Endothelial cell of umbilical vein (primary cell): ENCODE measurements at places on chromosomes 7 and 10. TPM values are rescaled to one million over a fixed set of nuclear protein-coding genes. Genes with fewer than 3 reads are reported as not detected.

GRCh38 chr7:103664577-103664976, 218.6 kb upstream of the SLC26A5 start:
- no peaks in the 10 kb centered on the region for H3K36me3 ChIP-seq
- no peak overlapping the region for H3K4me3 ChIP-seq
- peaks cover 3% of the 10 kb centered on the region for H3K4me1 ChIP-seq
- no peaks in the 10 kb centered on the region for H3K27me3 ChIP-seq

GRCh38 chr7:137983323-137984008, 18.4 kb downstream of the CREB3L2 start:
- H3K36me3 ChIP-seq = no peaks in the 10 kb centered on the region
- no peaks in the 10 kb centered on the region for H3K27me3 ChIP-seq
- peaks cover 68% of the 10 kb centered on the region for H3K4me1 ChIP-seq
- no peak overlapping the region for H3K27ac ChIP-seq
- H3K4me3 ChIP-seq = no peak overlapping the region

GRCh38 chr10:98399784-98400183, 15.2 kb downstream of the PYROXD2 start:
- no peak overlapping the region for H3K4me3 ChIP-seq
- no peak overlapping the region for H3K27ac ChIP-seq
- no peaks in the 10 kb centered on the region for H3K4me1 ChIP-seq
- no peaks in the 10 kb centered on the region for H3K27me3 ChIP-seq

The SORCS3 gene
- not detected in 2 replicates for polyA plus RNA-seq

The SLC39A12 gene
- polyA plus RNA-seq = not detected in 2 replicates

DNA sequence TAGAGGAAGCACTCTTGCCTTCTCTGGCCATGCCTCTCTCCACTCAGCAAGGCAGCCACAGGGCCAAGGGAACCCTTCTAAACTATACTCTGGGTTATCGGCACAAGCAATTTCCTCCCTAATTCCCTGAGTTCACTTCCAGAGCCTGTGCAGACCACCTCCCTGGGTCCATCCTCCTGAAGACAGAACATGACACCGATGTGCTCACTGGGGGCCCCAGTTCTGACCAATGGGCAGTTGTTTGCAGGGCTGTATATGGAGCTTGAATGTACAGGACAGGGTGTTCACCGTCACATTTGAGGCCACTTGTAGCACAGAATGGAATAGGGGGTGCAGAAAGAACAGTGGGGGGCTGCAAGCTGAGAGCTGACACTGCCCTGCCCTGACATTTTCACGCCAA, 77.7 kb downstream of the TFEC start:
- no peaks in the 10 kb centered on the region for H3K4me1 ChIP-seq
- H3K36me3 ChIP-seq = no peaks in the 10 kb centered on the region
- H3K27ac ChIP-seq = no peak overlapping the region

GRCh38 chr7:116509982-116510579, 10.5 kb downstream of the CAV2 start:
- no peaks in the 10 kb centered on the region for H3K36me3 ChIP-seq
- peaks cover 62% of the 10 kb centered on the region for H3K4me1 ChIP-seq
- DNase-seq = peak; percentile 58

- H3K36me3 ChIP-seq = no peaks in the 10 kb centered on the region
- DNase-seq = no peak
- H3K4me3 ChIP-seq = no peak overlapping the region
These were observed 13.4 kb downstream of the SGMS1 start for GRCh38 chr10:50610368-50610767.

DNA sequence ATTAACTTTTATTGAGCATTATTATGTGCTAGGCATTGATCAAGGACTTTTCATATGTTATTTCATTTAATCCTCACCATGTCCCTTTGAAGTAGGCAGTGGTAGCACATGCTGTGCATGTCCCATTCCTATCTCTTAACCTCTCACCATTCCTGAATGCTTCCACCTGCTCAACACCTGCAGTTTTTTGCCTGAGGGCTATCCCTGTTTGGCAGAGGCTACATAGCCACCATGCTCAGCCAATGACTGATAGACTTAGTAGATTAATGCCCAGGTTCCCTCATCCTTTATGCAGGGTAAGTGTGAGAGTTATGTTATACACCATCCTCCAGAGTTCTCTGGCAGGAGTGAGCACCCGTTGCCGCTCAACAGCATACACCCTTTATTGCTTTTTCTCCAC, 387.8 kb downstream of the BBS9 start:
- no peaks in the 10 kb centered on the region for H3K4me1 ChIP-seq
- no peaks in the 10 kb centered on the region for H3K27me3 ChIP-seq
- DNase-seq = no peak
- H3K36me3 ChIP-seq = no peaks in the 10 kb centered on the region
- H3K27ac ChIP-seq = no peak overlapping the region

The SLC29A4 gene
- 7.7 and 10.8 TPM in 2 replicates for polyA plus RNA-seq

GRCh38 chr7:30226614-30227268, 57.7 kb upstream of the ZNRF2 start:
- peaks cover 9% of the 10 kb centered on the region for H3K4me1 ChIP-seq
- peaks cover 8% of the 10 kb centered on the region for H3K27me3 ChIP-seq
- H3K27ac ChIP-seq = no peak overlapping the region
- no peaks in the 10 kb centered on the region for H3K36me3 ChIP-seq
- no peak for DNase-seq
- no peak overlapping the region for H3K4me3 ChIP-seq

DNA sequence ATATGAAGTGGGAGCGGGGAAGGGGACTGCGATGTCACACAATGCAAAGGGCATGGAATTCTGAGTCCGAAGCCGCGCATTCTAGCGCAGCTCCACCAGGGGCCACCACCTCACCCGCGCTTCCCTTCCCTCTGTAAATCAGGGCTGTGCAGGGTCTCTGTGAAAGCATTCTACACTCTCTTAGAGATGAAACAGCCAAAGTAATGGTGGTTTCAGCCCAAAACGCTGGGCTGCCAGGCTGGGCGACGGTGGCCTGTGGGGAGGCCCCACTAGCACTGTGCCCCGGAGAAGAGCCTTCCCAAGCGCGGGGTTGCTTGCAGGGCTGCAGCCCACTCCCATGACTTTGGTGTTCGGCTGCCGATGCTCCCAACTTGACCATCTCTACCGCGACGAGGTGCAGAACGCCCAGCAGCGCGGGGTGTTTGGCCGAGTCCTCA, 11.4 kb downstream of the ATG9B start:
- no peak for DNase-seq
- H3K27ac ChIP-seq = no peak overlapping the region
- H3K4me1 ChIP-seq = peaks cover 19% of the 10 kb centered on the region
- H3K4me3 ChIP-seq = no peak overlapping the region
- H3K27me3 ChIP-seq = no peaks in the 10 kb centered on the region

DNA sequence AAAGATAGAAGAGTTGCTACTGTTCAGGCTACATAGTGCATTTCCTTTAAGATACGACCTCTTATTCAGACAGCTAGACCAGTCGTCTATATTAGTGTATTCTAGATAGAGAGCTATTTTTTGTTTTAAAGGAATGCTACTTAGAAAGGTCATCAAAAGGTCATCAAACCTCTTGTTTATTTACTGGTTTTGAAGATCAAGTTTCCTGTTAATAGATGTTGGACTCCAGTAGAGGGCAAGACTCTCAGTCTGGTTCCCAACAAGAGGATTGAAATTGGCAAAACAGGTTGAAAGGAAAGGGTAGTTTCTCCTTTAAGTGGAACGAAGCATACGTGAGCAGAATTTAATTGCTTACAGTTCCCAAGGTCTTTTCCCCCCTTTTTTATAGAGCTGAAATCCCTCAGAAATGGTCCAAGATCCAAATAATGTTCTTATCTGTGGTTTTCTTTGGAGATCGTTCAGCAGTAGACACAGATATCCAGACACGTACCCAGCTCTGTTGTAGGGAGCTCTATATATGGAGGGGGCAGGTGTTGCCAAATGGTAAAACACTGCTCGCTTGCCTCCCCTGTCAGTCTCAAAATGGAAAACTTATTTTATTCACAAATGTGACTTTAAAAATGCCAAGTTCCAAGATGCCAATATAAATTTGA, 37.2 kb downstream of the BAMBI start:
- no peak overlapping the region for H3K4me3 ChIP-seq
- H3K27me3 ChIP-seq = no peaks in the 10 kb centered on the region

The FEZF1 gene
- polyA plus RNA-seq = not detected in 2 replicates

The TUBAL3 gene
- not detected in 2 replicates for polyA plus RNA-seq

DNA sequence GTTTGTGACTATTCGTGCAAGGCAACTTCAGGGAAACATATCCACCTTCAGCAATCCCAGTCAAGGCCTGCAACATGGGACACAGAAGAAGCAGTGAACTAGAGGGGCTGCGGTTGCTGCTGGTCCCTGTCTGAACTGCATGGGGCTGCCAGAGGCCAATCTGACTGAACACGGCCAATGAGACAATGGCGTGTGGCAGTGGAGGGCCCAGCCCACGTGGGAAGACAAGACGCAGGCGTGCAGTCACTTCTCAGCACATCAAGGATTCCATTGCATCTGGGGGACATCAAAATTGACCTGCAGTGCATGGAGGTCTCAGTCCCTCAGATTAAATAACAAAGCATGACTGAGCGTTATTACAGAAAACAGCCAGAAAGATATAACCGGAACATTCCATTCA, 215.9 kb downstream of the HECW1 start:
- no peak for DNase-seq
- no peaks in the 10 kb centered on the region for H3K36me3 ChIP-seq
- no peak overlapping the region for H3K4me3 ChIP-seq
- no peak overlapping the region for H3K27ac ChIP-seq

DNA sequence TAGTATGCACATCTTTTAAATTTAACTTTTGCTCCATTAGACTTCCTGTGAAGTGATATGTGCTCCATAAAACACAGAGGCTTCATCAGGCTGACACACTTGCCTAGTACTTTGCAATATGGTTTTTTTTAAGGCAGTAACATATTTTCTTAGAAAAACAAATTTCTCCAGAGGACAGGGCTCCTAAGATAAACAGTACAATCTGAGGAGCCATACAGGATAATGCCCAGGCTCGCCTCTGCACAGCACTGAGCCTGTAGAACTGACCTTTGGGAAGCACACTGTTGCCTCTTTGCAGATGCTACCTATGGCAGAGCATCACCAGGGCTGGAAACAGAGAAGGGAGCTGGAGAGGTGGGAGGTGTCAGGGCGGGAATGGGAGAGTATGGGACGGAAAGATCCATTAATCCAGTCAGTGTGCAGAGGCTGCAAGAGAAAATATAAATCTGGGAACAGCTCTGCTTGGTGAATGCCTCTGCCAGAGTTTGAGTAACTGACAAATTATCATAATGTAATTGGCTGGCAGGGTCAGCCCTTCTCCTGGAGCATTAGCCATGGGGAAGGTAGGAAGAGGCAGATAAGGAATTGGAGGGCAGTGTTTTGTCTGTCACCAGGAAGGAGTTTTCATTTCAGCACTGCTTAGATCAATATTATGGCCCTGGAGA, 132.3 kb downstream of the CREB5 start:
- DNase-seq = no peak
- peaks cover 11% of the 10 kb centered on the region for H3K27me3 ChIP-seq
- H3K4me1 ChIP-seq = no peaks in the 10 kb centered on the region
- H3K4me3 ChIP-seq = no peak overlapping the region

The FAM237B gene
- polyA plus RNA-seq = not detected in 2 replicates

The CALML5 gene
- polyA plus RNA-seq = not detected in 2 replicates

GRCh38 chr10:124534231-124534798, 72.7 kb downstream of the LHPP start:
- DNase-seq = no peak
- H3K27ac ChIP-seq = no peak overlapping the region
- no peaks in the 10 kb centered on the region for H3K36me3 ChIP-seq
- H3K27me3 ChIP-seq = no peaks in the 10 kb centered on the region

The EBLN1 gene
- not detected in 2 replicates for polyA plus RNA-seq

GRCh38 chr7:36784991-36785940, 61.0 kb upstream of the AOAH start:
- no peaks in the 10 kb centered on the region for H3K27me3 ChIP-seq
- H3K4me1 ChIP-seq = no peaks in the 10 kb centered on the region
- H3K4me3 ChIP-seq = no peak overlapping the region
- H3K36me3 ChIP-seq = no peaks in the 10 kb centered on the region
- no peak overlapping the region for H3K27ac ChIP-seq

DNA sequence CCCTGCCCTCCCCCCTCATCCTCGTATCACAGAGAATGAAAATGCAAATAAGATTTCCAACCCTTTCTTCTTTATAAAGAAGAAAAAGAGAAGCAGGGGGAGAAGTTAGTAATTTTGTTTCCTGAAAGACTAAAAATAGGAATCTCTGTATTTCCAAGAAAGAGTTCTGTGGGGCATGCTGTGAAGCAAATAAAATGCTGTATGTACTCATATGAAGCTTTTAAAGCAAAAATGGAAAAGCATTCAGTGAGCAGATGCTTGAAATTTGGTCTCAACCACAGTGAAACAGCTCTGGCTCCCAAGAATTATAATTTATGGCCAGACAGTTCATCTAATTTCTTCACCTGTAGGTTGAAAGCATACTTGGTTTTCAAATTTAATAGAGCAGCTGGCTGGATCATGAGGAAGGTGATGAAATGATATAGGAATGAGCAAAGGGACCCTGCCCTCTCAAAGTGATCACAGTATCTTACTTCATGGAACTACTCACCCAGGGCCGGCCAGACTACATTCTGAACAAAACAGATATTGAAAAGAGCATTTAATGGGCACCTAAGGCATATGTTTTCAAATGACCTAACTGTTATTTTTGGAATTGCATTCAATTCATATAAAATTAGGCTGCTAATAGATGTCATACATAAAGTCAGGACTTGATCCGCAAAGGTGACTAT, 31.4 kb downstream of the SVIL start:
- H3K36me3 ChIP-seq = no peaks in the 10 kb centered on the region
- no peak for DNase-seq
- no peaks in the 10 kb centered on the region for H3K4me1 ChIP-seq
- H3K27ac ChIP-seq = no peak overlapping the region

DNA sequence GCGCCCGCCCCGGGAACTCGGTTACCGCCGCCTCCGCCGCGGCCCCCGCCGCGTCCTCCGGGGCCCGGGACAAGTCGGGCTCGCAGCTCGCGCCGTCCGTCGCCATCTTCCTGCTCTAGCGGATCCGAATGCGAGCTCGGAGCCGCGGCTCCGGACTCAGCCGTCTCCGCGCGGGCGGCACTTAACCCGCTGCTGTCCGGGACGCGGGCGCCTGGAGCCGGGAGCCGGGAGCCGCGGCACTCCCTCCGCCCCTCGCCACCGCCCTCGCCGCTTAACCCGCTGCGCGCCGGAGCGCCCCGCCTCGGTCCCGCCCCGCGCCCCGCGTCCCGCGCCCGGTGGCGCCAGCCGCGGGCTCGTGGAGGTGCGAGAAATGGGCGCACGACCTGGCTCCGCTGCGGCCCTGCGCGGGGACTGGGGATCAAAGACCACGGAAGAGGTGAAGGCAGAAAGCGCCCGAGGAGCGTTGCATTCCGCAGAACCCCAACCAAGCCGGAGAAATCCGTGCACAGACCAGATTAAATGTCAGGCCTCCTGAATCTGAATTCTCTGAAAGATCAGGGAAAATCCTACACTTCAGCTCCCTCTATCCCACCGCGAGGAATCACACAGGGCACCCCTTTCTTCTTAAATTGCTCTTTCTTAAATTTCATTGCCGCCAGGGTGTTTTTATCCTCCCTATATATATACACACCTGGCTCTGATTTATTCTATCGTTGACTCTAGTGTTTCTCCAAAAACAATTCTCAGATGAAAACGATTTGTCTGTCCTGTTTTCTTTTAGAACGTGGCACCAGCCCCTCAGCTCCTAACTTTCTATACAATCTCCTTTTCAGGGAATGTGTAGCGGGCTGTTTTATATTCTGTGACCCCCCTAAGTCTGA, at the start of gene CTTNBP2:
CTTNBP2 (minus strand) TSS at position 132 of the 881 bp plus-strand sequence; CDS start at position 106, 26 bp downstream.
- no peak within 1 kb of the TSS for H3K27ac ChIP-seq
- peak within 1 kb of the TSS; percentile 50 for H3K4me3 ChIP-seq
- peak; percentile 44 for DNase-seq
